Stimulated activated CD4-positive, alpha-beta T cell treated with anti-CD3 and anti-CD28 coated beads, Interleukin-15, amount 100 ng/mL, for 1 hour (primary cell): ENCODE measurements at places on chromosomes 2 and 18.

- DNase-seq: no peak
Measured at GRCh38 chr2:10891390-10891789, 20.3 kb upstream of the KCNF1 start.

GRCh38 chr2:133039531-133039930 is 369.5 kb upstream of the LYPD1 start:
- DNase-seq: no peak

- DNase-seq: no peak
Measured at GRCh38 chr18:45775241-45775676, 50.2 kb upstream of the SIGLEC15 start.

GRCh38 chr2:121686218-121686617 is 37.0 kb upstream of the CLASP1 start:
- no peak for DNase-seq

DNA sequence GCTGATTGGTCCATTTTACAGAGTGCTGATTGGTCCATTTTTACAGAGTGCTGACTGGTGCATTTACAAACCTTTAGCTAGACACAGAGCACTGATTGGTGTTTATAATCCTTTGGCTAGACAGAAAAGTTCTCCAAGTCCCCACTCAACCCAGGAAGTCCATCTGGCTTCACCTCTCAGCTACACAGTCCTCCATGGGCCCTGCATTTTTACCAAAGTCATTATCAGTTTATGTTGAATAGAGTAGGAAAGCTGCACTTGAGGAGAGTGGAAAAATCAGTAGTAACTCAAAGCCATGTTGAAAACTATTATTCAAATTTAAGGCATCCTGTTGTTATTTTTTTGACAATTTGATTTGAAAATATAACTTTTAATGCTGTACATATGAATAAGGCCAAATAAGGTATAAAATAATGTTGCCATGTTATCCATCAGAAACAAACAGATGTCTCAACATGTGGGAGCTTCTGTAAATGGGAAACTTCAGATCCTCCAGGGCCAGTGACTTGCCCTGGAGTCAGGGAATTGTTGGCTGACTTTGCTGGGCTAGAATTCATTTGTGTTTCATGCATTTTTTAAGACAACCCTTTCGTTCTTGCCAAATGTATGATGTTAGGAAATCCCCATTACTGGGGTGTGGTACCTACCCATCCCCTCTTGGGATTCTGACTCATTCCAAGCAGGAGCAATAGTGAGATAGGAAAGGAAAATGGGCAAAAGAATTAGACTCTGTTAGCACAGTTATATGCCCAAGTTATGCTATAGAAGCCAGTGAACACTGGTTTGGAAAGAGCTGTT is 37.8 kb upstream of the CCDC195 start:
- DNase-seq: no peak

DNA sequence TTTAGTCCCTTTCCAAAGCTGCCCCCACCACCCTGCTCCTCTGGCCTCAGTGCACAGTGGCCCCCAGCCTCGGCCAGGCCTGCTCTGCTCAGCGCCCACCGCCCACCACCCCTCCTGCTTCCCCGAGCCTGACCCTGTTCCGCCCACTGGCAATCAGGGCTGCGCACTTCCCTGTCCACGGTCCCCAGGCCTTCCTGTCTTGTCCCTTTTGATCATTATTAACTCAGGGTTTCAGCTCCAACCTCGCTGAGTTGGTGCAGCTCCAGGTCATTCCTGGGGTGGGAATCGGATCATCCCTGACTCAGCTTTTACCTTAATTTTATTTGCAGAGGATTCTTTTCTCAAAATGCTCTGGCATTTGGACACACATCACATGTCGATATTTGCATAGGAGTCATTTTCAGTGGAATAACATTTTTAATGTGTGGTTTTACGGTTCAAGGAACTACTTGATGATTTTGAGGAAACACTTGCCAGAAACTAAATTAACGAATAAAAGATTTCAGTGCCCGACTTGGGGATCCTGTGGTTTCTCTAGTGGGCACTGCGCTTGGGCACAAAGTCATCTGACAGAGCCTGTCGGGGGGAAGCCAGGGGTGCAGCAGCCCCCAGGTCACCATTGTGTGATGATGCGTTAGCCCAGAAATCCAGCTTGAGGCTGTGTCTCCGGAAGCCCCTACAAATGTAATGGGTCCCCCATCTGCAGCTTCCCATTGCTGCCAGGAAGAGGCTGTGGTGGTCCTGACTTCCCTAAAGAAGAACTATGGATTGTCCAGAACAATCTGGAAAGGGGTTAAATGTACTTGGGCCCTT is 1.0 kb upstream of the ESPNL start:
- no peak for DNase-seq

DNA sequence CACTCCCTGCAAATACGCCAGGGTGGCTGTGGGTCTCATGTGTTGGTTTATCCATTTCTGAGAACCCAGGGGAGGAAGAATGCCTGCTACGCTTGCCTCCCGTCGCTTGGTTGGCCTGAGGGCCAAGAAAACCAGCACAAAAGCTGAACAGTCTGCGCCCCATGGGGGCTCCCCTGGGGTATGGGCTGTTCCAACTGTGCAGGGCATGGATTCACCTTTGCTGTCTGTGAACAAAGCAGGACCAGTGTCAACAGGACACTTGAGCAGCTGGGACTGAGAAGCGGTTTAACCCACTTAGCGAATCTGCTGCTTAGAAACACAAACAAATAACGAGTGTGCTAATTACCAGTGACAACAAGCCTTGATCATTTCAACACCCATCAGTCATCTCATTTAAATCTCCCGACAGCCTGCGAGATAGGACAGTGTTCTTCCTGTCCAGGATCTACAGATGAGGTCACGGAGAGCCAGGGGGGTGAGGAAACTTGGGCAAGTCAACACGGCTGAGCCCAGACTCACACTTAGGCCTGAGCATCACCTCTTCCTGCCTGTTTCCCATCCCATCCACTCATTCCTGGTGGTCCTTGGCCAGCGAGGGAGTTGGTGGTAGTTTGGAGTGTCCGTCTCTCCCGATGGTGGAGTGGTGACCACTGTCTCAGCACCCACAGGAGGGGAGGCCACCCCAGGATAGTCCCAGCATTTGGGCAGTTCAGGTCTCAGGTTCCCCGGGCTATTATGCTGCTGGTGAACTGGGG is 111.6 kb upstream of the HAAO start:
- no peak for DNase-seq

DNA sequence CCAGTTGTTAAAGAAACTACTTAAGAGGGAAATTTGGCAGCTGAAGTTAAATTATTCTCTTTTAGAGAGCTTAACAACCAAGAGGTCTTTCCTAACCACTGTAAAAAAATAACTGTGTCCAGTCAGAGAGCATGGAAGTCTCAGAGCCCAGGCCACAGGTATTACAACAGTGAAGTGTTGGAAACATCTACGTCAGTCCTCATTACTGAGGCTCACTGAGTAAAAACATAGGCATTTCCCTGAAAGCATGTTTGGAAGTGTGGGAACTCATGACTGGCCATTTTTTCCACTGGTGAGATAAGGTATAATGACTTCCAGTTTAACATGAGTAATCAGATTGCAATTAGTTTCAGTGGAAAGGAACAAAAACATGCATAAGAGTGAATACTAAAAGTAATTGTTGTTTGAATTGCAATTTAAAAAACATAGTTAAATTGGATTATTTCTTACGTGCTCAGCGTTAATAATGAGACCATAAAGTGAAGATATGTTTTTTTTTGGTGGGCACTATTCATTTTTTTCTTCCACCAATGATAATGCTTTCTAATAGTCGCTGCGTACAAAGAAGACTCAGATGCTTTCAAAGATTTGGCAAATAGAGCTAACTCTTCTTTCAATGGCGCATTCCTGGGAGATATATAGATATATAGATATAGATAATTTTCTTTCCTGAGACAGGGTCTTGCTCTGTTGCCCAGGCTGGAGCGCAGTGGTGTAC is 60.8 kb downstream of the EFEMP1 start:
- no peak for DNase-seq

DNA sequence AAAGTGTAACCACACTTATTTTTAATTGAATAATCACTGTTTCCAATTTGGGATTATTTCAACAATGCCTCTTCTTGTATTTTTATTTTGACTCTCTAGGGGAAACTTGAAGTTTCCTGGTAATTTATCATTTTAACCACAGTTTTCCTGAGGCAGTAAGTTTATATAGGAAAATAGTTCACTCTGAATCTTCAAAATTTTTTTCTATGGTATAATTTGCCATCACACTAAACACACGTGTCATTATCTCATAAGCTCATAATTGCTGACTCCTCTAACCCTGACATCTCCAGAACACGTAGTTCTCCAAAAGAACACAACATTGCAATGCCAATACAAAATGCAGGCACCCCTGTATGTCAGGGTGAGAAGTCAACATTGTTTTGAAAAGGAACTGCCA is 102.2 kb upstream of the FZD7 start:
- DNase-seq: no peak

DNA sequence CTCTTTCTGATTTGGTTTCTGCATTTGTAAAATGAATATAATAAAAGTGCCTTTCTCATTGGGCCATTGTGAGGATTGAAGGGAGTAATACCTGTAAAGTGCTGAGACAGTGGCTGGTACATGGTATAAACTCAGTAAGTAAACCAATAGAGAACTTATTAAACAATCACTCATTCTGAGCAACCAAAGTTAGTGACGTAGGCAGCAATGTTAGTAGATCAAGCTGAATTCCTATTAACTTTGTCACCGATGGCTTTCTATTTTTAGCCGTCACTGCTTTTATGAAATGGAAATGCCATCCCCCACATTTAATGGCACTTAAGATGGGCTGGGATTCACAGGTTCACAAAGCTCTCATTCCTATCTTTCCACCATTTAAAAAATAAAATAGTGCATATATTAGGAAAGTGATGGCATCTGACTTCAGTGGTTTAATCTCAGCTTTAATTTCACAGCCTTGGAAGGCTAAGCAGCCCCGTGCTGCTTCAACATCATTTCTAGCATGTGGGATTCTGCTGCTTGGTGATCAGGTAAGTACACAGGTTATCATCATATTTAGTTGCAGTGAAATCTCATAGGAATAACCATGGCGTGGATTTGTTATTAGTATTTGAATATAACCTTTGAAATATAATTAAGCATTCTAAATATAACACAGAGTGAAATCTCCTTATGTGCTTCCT is 17.6 kb upstream of the PPP4R1 start:
- DNase-seq: no peak

- no peak for DNase-seq
Measured at GRCh38 chr18:2146092-2146491, 425.2 kb downstream of the METTL4 start.

- no peak for DNase-seq
Measured at GRCh38 chr18:57009844-57010243, 137.0 kb upstream of the BOD1L2 start.

- DNase-seq: no peak
Measured at GRCh38 chr2:159091976-159092375, 123.5 kb downstream of the TANC1 start.

DNA sequence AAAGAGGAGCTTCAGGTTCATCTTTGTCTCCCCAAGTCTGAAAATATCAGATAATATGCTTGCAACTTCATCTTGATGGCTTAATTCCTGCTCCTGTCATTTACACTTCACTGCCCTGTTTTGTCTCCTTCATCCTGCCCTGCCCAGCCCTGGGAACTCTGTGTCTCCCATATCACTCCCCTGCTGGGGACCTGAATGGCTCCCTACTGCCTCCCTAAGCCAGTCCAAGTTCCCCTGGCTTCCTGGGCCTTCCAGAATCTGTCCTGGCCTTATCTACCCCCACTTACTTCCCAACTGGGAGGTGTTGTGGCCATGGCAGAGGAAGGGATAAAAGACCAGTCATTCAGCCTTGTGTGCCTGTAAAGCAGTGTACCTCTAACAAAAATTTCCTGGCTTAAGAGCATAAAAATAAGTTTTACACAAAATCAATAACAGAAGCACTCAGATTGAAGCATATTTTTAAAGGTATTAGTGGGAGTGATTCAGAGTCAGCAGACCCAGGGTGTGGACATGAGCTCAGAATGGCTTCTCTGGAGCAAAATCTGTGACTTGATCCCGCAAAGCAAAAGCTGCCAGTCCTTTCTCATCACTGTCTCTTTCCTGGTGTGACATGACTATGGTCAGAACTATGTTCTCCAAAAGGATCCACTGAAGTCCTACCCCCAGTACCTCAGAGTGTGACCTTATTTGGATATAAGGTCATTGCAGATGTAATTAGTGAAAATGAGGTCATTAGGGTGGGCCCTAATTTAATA is 59.1 kb downstream of the INO80C start:
- no peak for DNase-seq

DNA sequence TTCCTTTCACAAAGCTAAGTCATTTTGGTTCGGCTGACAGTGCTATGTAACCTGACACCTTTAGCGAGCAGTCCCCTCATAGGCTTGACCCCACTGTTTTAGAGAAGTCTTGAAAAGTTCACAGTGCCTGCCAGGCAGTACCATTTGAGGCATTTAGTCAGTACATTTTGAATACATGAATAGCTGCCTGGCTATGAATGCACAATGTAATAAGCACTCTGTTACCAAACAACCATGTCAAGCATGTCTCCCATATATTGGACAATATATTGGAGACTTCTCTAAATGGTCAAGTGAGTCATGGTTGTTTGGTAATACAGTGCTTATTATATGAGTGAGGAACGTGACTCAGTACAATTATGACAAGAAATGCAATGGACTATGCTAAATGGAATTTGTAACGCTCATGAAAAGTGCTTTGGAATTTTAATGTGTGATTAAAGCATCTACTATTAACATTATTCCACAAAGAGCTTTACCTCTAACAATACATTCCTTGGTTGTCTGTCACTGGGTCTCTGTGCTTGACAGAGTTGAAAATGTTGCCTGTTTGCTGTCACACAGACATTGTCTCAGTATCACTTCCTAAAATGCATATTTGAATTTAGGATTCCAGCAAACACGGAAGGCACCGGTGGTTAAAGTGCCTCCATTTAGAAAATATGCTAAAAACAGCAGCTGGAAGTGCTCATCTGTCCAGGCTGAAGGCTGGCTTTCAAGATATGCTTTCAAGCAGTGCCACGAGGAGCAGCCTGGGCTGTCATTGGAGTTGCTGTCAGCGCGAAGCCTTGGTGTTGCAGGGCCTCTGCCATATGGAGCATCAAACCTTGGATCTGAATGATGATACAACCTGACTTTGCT is 458.6 kb downstream of the FBXO15 start:
- DNase-seq: no peak

GRCh38 chr18:34729264-34729663 is 19.2 kb downstream of the DTNA start:
- DNase-seq: no peak

- no peak for DNase-seq
Measured at GRCh38 chr18:7789856-7790552, 222.9 kb downstream of the PTPRM start.

GRCh38 chr2:10161961-10162441 is 39.5 kb downstream of the RRM2 start:
- DNase-seq: no peak

DNA sequence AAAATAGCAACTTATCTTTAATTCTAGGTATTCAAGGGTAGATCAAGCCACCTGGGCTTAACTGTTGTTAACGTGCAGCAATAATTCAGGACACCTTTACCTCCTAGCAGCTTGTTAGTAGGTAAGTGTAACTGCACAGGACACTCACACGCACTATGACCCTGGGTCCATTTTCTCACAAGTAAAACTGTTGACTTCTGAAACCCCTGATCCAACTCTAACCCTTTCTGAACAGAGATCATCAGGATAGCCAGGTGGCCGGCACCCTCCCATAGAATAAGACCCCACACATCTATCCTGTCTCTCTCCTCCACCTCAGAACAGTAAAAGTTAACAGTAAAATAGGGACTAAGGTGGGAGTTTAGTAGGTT is 610 bp downstream of the SPC25 start:
- no peak for DNase-seq

- no peak for DNase-seq
Measured at GRCh38 chr18:8854962-8855361, 149.6 kb downstream of the MTCL1 start.

- DNase-seq: no peak
Measured at GRCh38 chr2:207920321-207920720, 105.0 kb downstream of the PLEKHM3 start.
